Globus pallidus (tissue), 1 donor: ENCODE measurements at places on chromosomes 5 and 9.

GRCh38 chr5:142385194-142385593 is 60.4 kb upstream of the SPRY4 start:
- no peak for DNase-seq

DNA sequence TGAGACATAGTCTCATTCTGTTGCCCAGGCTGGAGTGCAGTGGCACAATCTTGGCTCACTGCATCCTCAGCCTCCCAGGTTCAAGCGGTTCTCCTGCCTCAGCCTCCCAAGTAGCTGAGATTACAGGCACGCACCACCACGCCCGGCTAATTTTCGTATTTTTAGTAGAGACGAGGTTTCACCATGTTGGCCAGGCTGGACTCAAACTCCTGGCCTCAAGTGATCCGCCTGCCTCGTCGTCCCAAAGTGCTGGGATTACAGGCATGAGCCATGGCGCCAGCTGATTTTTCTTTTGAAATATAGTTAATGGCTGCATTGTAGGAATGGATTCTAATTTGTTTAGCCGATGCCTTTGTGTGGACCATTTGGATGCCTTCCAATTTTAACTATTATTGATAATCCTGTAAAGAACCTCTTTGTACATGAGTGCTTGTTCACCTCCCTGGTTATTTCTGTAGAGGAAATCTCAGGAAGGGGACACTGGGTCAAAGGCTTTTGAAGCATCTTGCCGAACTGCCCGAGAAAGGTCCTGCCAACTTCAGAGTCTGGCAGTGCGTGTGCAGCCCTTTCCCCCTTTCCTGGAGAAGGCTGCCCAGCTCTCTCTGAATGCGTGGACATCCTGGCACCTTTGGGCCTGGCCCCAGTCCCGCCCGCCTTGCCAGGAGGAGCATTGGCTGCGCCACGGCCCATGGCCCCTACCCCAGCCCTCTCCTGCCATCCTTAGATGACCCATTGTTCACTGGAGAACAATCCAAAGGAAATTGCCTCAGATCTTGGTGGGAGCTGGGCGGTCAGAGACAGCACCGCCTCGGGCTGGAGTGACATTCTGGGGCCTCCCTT is 8.9 kb upstream of the NUP214 start:
- peak; percentile 72 for DNase-seq

GRCh38 chr5:122404653-122405362 is 92.8 kb downstream of the SNCAIP start:
- no peak for DNase-seq

- peak; percentile 78 for DNase-seq
Observed at GRCh38 chr5:78537821-78538220, 110.8 kb downstream of the LHFPL2 start.

DNA sequence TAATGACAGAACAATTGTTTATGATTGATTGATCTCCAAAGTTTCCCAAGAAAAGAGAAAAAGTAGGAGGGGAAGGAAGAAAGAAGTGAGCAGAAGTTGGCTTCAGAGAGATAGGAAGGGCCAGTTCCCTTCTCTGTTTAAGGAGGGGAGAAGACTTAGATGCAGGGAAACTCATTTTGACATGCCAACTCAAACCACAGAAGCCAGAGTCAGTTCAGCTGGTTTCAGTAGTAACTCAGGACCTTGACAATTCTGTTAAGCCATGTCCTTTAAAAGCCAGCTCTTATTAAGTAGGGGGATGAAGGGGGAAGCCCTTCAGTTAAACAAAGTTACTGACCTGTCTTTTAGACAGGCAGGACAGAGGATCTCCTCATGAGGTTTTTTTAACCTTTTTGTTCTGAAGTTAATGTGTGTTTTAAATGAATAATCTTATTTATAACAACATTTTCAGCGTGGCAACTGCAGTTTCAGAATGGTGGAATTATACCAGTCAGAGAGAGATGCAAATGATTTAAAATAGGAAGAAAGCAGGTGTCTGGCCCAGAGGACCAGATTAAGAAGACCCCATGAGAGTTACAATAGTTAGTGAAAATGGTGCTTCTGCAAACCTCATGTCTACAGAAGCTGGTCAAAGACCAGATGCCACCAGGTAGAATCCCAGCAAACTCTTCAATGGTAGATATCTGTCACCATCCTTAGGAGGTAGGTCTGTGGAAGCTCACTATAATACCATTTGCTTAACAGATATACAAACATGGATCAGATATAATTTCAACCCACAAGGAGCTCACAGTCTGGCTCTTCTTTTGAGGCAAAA is 29.3 kb upstream of the ABL1 start:
- DNase-seq: no peak

GRCh38 chr9:38074441-38074961 is 5.5 kb upstream of the SHB start:
- no peak for DNase-seq

DNA sequence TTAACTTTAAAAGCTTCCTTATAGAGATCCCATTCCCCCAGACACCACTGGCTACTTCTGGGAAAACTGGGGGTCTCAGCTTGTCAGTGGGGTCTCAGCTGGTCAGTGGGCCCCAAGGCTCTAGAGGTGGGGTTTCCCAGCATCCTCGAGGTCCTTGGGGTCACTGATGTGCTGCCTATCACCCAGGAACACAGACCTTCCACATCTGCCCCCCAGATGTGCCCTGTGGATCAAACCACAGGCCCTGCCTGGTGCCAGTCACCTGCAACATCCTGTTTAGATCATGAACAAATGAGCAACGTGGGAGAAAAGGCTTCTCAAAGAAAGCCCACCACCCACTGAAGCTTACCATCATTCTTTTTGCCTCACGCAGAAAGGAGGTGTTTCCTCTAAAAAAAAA is 165.6 kb upstream of the FSTL4 start:
- DNase-seq: no peak

- no peak for DNase-seq
Observed at GRCh38 chr9:126166291-126166690, 160.3 kb upstream of the MVB12B start.

DNA sequence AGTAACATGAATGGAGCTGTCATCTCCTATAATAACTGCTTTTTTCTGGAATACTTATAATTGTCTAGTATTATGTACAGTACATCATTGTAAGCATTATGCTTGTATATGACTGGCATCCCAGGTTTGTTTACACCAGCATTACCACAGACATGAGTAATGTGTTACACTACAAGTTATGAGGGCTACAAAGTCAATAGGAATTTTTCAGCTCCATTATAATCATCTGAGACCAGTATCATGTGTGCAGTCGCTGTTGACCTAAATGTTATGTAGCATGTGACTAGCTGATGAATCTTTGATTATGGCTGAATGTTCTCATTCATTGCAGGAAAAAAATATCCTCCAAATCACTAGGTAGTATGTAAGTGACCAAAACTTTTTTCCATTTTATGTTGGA is 2.2 kb downstream of the ZCCHC9 start:
- no peak for DNase-seq

GRCh38 chr9:81125446-81126092 is 563.8 kb downstream of the TLE1 start:
- DNase-seq: no peak

GRCh38 chr5:179533907-179534306 is 16.4 kb upstream of the RUFY1 start:
- DNase-seq: no peak

DNA sequence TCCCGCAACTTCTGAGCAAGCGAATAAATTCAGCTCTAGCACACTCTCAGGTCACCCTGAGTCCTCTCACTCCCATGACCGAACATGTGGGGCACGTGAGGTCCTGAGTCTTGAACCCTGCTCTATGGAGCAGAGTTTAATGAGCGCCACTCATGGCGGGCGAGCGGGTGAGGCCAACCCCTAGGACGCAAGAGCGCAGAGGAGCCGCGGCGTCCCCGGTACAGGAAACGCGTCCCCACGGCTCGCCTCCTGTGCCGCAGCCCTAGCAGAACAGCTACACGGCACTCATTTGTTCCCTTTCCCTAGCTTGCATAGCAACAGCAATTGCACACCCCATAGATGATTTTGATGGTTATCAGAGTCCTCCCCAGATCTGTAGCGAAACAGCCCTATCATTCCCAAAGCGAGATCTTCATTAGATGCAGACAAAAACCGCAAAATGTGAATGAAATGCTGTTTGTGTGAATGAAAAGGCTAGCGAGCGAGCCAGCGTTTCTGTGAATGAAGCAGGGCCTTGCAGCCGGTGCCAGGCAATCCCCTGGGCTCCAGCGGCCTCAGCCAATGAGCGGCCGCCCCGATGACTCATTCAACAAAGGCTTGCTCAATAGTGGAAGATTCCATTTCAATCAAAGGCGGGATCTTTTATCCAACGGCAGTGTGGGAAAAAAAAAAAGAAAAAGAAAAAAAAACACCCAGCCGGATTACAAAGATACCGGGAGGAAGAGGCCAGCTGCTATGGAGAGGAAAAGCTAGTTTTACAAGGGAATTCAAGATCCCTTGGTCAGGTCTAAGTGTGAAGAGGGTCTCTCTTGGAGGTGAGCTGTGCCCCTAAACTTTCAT is 1.5 kb upstream of the SHC3 start:
- DNase-seq: peak; percentile 91

DNA sequence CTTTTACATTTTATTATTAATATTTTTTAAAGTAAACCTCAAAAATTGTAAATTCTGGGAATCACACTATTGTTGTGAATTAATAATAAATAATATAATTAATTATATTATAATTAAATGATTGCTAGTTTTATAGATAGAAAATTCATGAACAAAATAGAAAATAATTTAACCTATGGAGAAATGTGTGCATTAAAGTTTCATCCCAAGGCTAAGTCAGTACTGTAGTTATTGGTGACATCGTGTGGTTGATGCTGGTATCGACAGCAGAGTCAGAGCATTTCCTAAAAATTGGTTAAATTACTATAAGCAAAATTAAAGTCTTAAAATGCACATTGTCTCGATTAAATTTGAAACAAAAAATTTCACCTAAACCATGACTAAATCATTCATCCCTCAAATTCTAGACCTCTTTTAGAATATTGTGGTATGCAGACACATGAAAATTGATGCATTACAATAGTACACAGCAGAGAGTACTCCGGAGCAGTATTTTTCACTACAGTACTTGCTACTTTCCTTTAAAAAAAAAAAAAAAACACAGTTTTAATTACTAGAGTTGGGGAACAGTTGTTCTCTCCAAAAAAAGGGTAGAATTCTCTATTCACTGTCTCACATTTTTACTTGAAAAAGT is 73.9 kb downstream of the RORB start:
- DNase-seq: peak; percentile 46

GRCh38 chr9:121744002-121744686 is 92.7 kb downstream of the DAB2IP start:
- DNase-seq: peak; percentile 73
